CD4-positive, alpha-beta T cell (primary cell): ENCODE measurements at places on chromosomes 6 and 20.
A peak's percentile ranks its signal among the peaks of the same experiment; 100 is the strongest.

DNA sequence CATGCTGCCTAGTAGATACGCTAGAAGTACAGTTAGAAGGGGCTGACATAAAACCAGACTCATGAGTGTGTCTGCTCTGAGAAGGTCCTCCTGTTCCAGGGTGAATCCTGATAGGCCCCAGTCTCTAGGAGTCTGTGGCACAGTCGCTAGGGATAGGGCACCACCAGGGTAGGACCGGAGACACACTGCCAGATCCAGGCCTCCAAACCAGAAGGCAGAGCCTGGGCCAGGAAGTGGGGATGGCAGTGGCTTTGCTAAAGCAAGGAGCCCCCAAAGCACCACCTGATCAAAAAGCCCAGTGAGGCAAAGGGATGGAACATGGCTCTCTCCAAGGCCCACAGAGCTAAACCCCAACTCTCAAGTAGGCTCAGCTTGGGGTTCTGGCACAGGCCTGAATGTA, 21.6 kb downstream of the MDGA1 start:
- no peak for DNase-seq

GRCh38 chr20:61686051-61686936, 379.4 kb downstream of the TAF4 start:
- DNase-seq, result no peak

GRCh38 chr20:57396212-57396983, 5.2 kb downstream of the RBM38 start:
- no peak for DNase-seq

- no peak for DNase-seq
These were observed 92.7 kb upstream of the ASF1A start for GRCh38 chr6:118801257-118801656.

DNA sequence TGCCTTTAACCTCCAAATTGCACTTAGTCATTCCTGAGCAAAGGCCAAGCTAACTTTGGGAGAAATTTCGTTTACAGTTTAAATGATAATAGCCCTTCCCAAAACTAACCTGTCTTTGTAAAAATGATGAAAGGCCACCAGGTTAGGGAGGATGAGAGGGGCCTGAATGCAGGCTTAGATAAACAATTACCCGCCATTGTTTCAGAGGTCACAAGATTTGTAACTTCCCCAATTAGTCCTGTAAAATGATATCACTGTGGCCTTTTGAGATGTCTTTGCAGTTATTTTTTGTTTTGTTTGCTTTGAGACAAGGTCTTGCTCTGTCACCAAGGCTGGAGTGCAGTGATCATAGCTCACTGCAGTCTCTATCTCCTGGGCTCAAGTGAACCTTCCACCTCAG, 26.3 kb downstream of the GNL1 start:
- DNase-seq, result no peak

DNA sequence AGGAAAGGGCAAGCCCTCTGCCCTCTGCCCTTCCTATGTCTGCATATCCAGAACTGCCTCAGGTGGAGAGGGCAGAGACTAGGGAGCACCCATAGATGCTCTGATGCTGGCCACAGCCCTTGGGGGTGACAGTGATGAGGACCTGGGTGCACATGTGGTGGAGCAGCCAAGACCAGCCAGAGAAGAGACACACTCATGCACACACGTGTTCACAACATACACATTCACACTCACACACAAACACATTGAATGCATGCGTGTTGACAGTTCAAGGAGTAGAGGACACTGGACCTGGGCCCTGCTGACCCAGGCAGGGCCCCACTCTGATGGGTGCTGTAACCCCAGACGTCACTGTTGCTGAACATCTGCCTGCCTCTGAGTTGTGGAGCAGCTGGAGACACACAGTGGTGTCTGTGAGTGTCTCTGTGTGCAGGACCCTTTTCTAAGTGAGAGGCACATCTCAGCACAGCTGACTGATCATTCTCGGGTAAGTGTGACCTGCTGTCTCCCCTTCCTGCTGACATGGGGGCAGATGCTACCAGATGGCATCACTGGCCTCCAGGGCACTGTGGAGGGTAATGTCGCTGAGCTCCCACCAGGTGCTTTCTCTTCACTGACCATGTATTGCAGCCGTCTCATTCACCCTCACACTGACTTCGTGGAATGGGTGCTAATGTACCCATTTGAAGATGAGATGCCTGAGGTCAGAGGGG, 30.1 kb upstream of the MAS1L start:
- no peak for DNase-seq

GRCh38 chr6:21522143-21522747, 71.3 kb upstream of the SOX4 start:
- no peak for DNase-seq

DNA sequence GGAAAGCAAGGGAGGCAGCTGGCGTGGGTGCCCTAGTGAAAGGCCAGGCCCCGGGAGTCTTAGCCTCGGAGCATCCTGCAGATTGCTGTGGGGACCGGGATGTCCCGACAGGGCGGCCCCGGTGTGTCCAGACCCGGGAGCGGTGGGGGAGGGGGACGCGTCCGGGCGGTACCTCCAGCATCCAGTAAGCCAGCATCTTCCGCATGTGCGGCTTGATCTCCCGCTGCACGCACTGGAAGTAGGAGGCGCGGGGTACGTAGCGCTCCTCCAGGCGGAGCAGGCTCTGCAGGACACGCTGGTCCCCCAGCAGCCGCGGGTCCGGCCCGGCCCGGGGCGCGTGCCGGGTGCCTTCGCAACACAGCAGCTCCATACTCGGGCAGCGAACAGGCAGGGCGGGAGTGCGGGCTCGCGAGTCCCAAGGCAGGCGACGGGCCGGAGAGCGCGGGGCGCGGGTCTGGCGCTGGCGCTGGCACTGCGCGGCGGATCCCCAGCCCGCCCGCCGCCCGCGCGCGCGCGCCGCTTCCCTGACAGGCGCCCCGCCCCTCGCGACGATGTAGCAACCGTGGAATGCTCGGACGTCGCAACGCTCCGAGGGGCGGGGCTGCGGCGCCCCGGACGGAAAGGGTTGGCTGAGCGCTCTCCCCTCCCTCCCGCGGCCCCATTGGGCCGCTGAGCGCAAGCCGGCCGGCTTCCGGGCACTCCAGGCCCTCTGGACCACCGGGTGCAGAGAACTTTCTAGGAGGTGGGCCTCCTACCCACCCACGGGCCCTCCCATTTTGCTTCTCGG, at the start of gene CCND3:
Gene CCND3 (minus strand): TSS at position 529 of the 787 bp plus-strand sequence. CDS start 159 bp downstream, at position 370.
- peak; percentile 88 for DNase-seq

GRCh38 chr6:153086225-153086990, 44.7 kb downstream of the RGS17 start:
- DNase-seq, result no peak

GRCh38 chr6:150631283-150631983, 31.7 kb downstream of the PLEKHG1 start:
- no peak for DNase-seq

DNA sequence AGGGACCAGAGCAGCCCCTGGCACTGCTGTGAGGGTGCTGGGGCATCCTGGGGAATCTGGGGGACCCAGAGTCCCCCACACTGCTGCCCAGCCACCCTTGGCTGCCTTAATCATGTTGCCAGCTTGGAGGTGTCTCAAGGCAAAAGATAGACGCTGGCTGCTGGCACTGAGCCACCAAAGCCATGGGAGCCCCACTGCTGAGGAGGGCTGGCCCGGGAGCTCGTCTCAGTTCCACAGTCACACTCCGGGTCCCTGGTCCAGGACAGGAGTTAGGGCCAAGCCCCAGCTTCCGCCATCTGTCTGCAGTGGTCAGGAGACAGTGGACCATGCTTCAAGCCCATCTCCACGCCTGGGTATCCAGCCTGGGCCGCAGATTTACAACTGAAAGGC, 41.0 kb upstream of the HMGA1 start:
- DNase-seq, result no peak

- no peak for DNase-seq
These were observed 1.0 kb upstream of the TGM6 start for GRCh38 chr20:2379511-2380229.

DNA sequence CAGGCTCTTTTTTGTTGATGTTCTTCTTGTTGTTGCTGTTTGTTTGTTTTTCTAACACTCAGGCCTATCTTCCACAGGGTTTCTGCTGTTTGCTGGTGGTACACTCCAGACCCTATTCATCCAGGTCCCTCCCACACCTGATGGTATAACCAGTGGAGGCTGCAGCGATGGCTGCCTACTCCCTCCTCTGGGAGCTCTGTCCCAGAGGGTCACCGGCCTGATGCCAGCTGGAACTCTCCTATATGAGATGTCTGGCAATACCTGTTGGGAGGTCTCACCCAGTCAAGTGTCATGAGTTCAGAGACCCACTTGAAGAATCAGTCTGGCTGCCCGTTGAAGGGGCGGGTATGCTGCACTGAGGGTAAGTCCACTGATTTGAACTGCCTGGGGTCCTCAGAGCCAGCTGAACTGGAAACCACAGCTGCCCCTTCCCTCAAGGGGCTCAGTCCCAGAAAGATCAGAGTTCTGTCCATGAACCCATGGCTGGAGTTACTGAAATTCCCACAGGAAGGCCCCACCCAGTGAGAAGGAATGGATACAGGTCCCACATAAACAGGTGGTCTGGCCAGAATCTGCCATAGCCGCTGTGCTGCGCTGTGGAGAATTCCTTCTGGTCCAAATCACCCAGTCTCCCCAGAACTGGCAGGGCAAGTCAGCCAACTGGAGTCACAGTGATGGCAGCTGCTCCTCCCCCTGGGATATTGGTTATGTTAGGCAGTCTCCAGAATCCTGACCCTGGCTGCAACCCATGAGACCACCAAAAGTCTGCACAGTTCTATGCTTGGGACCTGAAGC, 664.4 kb downstream of the FRK start:
- no peak for DNase-seq

DNA sequence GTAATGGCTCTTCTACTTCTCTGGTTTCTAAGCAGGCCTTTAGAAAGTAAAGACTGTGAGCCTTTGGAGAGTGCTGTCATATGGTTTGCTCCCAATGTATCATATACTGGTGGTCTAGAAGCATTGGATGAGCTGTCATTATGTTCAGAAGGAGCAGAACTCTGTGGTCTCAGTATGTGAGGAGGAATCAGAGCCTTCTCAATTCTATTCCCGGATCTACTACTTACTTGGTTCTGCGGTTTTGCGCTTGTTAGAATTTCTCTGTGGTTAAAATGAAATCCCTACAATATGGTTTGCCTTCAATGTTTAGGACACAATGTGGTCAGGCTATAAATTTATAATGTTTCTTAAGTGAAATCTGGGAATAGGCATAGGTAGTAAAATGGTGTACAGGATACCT, 64.6 kb downstream of the RWDD2A start:
- no peak for DNase-seq

- no peak for DNase-seq
These were observed 297.9 kb upstream of the RIMS1 start for GRCh38 chr6:71588490-71588889.

DNA sequence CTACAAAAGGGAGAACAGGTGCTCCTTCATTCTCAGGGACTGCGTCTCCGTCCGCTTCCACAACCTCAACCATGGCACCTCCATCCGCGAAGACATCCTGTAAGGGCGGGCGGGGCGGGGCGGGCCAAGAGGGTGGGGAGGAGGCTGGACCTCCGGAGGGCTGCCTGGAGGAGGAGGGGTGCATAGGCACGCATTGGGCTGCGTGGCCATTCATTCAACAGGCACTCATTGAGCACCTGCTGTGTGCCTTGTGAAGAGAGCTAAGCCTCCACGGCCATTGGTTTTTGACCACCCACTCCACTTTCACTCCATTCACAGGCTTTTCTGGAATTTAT, 435 bp downstream of the ZSWIM3 start:
- DNase-seq, result no peak

GRCh38 chr6:93295631-93296030, 123.7 kb downstream of the EPHA7 start:
- no peak for DNase-seq

DNA sequence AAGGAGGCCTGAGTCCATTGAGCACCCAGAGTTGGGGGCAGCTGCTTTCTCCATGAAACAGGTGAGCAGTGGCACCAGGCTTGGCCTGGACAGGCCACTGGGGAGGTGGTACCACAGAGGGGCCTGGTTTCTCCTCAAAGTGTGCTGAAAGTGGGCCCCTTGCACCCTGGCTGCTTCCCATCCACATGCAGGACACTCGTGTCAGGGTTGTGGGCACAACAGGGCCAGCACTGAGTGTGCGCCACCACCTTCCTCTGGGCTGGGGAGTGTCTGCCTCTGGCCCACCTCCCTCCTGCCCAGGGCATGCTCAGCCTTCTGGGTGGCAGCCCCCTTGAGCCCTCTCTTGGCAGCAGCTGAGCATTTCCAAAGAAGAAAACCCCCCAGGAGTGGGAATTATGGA, 5.2 kb upstream of the SLC22A1 start:
- no peak for DNase-seq

GRCh38 chr6:129860908-129861665, at the start of gene TMEM244:
TMEM244 (minus strand) TSS chr6:129861315; CDS start chr6:129861188, 127 bp downstream.
- DNase-seq, result peak; percentile 38

DNA sequence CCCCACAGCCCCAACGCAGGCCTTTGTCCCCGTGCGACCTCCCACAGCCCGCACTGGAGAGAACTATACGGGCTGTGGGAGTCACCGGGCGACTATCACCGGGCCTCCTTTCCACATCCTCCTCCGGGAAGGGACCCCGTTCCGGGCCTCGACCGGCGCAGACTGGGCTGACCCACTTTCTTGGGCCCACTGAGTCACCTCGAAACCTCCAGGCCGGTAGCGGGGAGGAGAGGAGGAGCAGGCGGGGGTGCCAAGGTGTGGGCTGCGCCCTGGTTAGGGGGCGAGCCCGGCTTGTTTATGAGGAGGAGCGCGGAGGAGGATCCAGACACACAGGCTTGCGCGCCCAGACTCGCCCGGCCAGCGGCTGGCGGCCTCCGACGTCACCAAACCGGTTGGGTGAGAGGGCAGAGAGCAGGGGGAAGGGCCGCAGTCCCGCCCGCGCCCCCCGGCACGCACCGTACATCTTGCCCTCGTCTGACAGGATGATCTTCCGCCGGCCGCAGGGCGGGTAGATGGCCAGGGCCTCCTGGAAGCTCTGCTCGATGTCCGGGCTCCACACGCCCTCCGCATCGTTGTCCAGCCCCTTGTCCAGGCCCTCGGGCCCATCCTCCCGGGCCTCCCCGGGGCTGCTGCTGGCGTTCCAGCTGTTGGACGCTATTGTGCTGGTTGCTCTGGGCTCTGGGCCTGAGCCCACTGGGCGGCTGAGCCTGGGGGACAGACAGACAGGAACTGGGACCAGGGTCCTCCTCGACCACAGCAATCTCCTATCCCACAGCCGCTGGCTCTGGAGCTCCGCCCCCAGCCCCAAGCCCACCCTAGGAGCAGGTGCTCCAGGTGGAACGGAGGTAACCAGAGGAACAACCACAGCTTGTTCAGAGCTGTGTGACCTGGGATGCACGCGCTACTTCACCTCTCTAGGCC, 10.6 kb downstream of the TEAD3 start:
- DNase-seq, result no peak

- no peak for DNase-seq
These were observed 4.9 kb upstream of the PACSIN1 start for GRCh38 chr6:34460796-34461507.

GRCh38 chr6:141809901-141810300, 322.8 kb upstream of the GJE1 start:
- no peak for DNase-seq
